Activated CD8-positive, alpha-beta memory T cell treated with anti-CD3 and anti-CD28 coated beads, Interleukin-2, amount 10 ng/mL, durations not matched to agents 7 days and 5 days (primary cell): ENCODE measurements at places on chromosomes 6 and 20.

- peaks cover 38% of the 10 kb centered on the region for H3K27me3 ChIP-seq
- no peak overlapping the region for H3K27ac ChIP-seq
- no peaks in the 10 kb centered on the region for H3K36me3 ChIP-seq
- no peaks in the 10 kb centered on the region for H3K4me1 ChIP-seq
- DNase-seq = no peak
Measured at GRCh38 chr6:108083349-108083748, 8.8 kb upstream of the OSTM1 start.

DNA sequence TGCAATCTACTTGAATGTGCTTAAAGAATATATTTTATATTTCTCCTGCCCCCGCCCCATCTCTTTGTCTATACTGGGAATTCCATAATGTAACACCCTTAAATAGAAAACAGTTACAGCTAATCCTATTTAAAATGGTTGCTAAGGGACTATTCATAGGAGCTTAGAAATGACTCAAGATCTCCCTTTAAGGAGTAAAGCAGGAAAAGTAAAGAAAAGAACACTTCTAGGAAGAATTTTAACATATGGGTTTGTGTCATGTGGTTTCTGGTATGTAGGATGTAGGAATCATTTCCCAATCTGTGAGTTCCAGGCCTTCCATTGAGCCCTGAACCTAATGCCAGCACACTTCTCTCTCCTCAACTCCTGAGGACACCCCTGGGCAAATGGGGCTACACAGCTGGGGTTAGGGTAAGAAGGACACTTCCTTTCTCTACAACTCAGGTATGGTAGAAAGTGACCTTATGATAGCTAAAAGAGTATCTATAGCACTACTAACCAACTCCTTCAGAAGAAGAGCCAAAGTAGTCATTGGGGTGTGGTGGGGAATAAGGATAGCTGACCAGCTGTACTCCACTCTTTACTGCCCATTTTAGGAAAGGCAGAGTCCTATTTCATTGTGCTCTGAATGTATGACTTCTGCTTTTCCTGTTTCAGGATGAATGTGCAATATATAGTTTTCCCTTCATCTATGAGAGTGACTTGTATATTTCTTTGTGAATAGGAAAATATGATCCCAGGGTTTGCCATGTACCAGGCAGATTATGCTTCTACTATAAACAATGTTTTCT is 27.3 kb downstream of the RIMS1 start:
- no peak for DNase-seq
- no peaks in the 10 kb centered on the region for H3K27me3 ChIP-seq
- no peaks in the 10 kb centered on the region for H3K36me3 ChIP-seq
- no peak overlapping the region for H3K27ac ChIP-seq
- H3K4me1 ChIP-seq = no peaks in the 10 kb centered on the region

DNA sequence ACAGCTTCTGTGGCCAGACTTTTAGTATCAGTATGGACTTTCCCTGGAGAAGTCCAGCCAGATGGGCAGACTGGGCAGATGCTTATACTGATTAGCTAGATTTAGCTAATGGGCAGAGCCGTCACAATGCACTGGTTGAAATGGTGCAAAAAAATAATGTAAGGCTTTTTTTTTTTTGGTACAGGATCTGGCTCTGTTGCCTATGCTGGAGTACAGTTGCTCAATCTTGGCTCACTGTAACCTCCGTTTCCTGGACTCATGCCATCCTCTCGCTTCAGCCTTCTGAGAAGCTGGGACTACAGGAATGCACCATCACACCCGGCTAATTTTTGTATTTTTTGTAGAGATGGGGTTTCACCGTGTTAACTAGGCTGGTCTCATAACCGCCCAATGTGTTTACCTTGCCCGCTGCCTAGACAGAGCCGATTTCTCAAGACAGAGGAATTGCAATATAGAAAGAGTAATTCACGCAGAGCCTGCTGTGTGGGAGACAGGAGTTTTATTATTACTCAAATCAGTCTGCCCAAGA is 16.4 kb upstream of the KIFC1 start:
- H3K27me3 ChIP-seq = no peaks in the 10 kb centered on the region
- no peak overlapping the region for H3K4me3 ChIP-seq
- H3K4me1 ChIP-seq = peaks cover 26% of the 10 kb centered on the region
- no peaks in the 10 kb centered on the region for H3K36me3 ChIP-seq
- no peak for DNase-seq

DNA sequence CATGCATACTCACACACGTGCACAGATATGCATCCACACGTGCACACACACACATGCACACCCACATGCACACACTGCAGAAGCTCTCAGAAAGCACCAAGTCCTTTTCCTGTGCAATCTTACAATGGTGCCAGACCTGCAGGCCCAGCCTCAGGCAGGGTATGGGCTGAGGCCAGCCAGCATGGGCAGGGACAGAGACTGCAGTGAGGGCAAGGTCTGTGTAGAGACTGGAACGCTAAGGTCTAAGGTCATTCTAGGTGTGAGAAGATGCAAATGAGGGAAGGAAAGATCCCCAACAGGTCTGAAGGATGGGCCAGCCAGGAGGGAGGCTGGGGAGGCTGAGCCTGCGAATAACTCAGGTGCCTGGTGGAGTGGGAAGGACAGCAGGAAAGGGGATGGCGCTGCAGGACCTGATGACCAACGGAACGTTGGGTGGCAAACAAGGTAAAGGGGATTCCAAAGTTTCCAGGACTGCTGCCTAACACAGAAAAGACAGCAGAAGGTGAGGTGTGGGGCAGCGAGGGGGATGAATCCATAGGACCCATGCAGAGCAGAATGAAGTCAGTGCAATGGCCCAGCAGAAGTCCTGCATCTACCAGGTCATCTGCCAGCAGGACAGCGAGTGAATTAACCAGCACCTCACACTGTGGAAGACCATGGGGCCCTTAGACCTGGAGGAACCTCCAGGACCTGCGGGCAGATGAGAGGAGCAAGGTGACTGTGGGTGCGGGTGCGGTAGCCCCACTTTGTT is 67.0 kb downstream of the ABHD12 start:
- no peaks in the 10 kb centered on the region for H3K27me3 ChIP-seq
- DNase-seq = no peak
- H3K36me3 ChIP-seq = peaks cover 2% of the 10 kb centered on the region
- no peak overlapping the region for H3K4me3 ChIP-seq
- H3K27ac ChIP-seq = no peak overlapping the region

GRCh38 chr6:87908978-87909811 is 138.4 kb upstream of the SPACA1 start:
- H3K27me3 ChIP-seq = peaks cover 66% of the 10 kb centered on the region
- peaks cover 5% of the 10 kb centered on the region for H3K36me3 ChIP-seq
- DNase-seq = no peak
- peaks cover 28% of the 10 kb centered on the region for H3K4me1 ChIP-seq

GRCh38 chr6:139522511-139523220 is 148.2 kb upstream of the CITED2 start:
- H3K4me3 ChIP-seq = no peak overlapping the region
- H3K4me1 ChIP-seq = peaks cover 4% of the 10 kb centered on the region
- H3K36me3 ChIP-seq = peaks cover 6% of the 10 kb centered on the region
- DNase-seq = no peak
- no peaks in the 10 kb centered on the region for H3K27me3 ChIP-seq
- no peak overlapping the region for H3K27ac ChIP-seq

GRCh38 chr6:158042245-158042798 is 60.7 kb downstream of the SYNJ2 start:
- H3K27ac ChIP-seq = no peak overlapping the region
- H3K4me3 ChIP-seq = no peak overlapping the region
- peaks cover 62% of the 10 kb centered on the region for H3K4me1 ChIP-seq
- H3K27me3 ChIP-seq = no peaks in the 10 kb centered on the region
- peaks cover 34% of the 10 kb centered on the region for H3K36me3 ChIP-seq

- DNase-seq = no peak
- peaks cover 76% of the 10 kb centered on the region for H3K27me3 ChIP-seq
- no peak overlapping the region for H3K4me3 ChIP-seq
- H3K4me1 ChIP-seq = peaks cover 17% of the 10 kb centered on the region
Measured at GRCh38 chr6:150150458-150150820, 7.6 kb downstream of the PPP1R14C start.

GRCh38 chr6:37109714-37110499 is 60.0 kb upstream of the PIM1 start:
- peaks cover 55% of the 10 kb centered on the region for H3K4me1 ChIP-seq
- H3K27me3 ChIP-seq = no peaks in the 10 kb centered on the region
- no peak for DNase-seq
- H3K27ac ChIP-seq = peak overlapping the region; percentile 81
- H3K4me3 ChIP-seq = peak overlapping the region; percentile 34
- H3K36me3 ChIP-seq = peaks cover 3% of the 10 kb centered on the region

DNA sequence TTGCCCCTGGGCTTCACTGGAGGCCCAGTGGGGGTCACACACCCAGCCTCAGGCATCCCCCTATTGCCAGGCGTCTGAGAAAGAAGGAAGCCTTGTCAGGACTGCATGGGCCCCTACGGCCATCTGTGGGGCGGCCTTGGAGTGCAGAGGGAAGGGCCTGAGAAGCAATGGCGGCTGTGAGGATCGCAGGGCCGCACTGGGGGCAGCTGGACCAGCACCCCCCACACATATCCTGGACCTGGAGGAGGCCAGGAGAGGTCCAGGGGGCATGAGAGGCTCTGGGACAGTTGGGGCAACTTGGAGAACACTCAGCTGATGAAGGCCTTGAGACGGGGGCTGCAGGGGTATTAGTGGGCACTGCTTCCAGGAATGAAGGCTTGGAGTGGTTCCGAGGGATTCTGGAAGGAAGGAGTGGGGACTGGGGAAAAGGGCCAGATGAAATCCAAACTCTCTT is 16.5 kb downstream of the MDFI start:
- no peak for DNase-seq
- H3K27ac ChIP-seq = no peak overlapping the region
- no peaks in the 10 kb centered on the region for H3K4me1 ChIP-seq
- peaks cover 16% of the 10 kb centered on the region for H3K27me3 ChIP-seq
- H3K36me3 ChIP-seq = no peaks in the 10 kb centered on the region
- no peak overlapping the region for H3K4me3 ChIP-seq

DNA sequence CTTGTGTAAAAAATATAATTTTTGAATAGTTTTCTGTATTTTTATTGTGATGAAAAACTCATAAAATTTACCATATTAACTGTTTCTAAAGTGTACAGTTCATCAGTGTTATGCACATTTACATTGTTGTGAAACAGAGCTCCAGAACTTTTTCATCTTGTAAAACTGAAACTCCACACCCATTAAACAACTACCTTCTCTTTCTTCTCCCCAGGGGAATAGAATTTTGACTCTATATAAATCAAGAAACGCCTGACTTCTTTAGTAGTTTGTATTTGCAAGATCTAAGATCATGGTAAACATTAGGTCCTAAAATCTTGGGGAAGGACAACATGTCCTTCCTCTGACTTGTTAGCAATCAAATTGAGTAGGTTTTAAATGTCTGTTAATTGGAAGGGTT is 9.1 kb downstream of the ANKRD66 start:
- H3K27ac ChIP-seq = no peak overlapping the region
- no peaks in the 10 kb centered on the region for H3K27me3 ChIP-seq
- no peaks in the 10 kb centered on the region for H3K4me1 ChIP-seq
- H3K36me3 ChIP-seq = no peaks in the 10 kb centered on the region
- DNase-seq = no peak
- H3K4me3 ChIP-seq = no peak overlapping the region

- H3K4me1 ChIP-seq = no peaks in the 10 kb centered on the region
- no peaks in the 10 kb centered on the region for H3K36me3 ChIP-seq
- H3K27ac ChIP-seq = no peak overlapping the region
- H3K27me3 ChIP-seq = no peaks in the 10 kb centered on the region
Measured at GRCh38 chr6:81465859-81466258, 286.6 kb downstream of the TENT5A start.

- H3K36me3 ChIP-seq = no peaks in the 10 kb centered on the region
- H3K4me1 ChIP-seq = no peaks in the 10 kb centered on the region
- no peaks in the 10 kb centered on the region for H3K27me3 ChIP-seq
- DNase-seq = no peak
- H3K4me3 ChIP-seq = no peak overlapping the region
Measured at GRCh38 chr6:64589961-64590360, 954.4 kb downstream of the PHF3 start.

GRCh38 chr6:36139991-36140710 is 9.8 kb downstream of the MAPK13 start:
- H3K4me3 ChIP-seq = no peak overlapping the region
- H3K36me3 ChIP-seq = peaks cover 19% of the 10 kb centered on the region
- no peak for DNase-seq
- H3K4me1 ChIP-seq = peaks cover 26% of the 10 kb centered on the region
- H3K27ac ChIP-seq = peak overlapping the region; percentile 39

DNA sequence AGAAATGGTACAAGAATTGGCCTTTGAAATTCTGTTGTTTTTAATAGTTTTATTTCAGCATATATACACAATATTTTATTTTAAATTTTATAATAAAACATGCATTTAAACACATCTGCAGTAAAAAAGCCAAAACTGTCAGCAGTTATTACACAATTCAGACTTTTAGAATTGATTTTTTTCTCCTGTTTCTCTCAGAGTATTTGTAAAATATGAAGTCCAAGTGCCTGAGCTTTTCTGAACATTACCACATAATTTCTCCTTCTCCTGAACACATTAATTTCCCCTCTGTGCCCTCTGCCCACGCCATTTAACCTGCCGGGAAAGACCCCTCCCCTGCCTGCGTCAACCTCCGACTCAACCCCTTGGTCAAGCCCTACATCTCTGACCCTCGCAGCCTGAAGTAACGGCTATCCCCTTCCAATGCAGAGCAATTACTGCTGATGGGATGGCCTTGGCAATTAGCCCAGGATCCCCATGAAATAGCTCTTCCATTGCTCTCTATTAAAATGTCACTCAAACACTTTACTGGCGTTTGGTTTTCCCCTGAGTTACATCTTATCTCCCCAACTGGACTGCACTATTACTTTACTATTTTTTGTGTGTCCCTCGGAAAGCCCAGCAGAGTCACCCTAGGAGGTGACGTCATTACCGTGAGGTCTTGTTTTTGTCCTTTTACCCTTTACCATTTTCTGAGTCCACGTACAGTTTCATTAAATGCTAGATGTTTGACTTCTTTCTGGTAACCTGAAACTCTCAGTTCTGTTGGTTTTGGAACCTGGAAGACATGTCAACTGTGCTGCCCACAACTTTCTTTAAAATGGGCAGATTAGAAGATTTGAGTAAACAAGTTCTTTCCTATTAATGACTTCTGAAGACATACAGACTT is 146.7 kb upstream of the TAB2 start:
- no peaks in the 10 kb centered on the region for H3K27me3 ChIP-seq
- DNase-seq = no peak
- H3K36me3 ChIP-seq = peaks cover 30% of the 10 kb centered on the region
- no peak overlapping the region for H3K4me3 ChIP-seq

- peaks cover 24% of the 10 kb centered on the region for H3K36me3 ChIP-seq
- no peak overlapping the region for H3K4me3 ChIP-seq
- no peaks in the 10 kb centered on the region for H3K27me3 ChIP-seq
- no peak for DNase-seq
- no peak overlapping the region for H3K27ac ChIP-seq
Measured at GRCh38 chr6:34688956-34689355, 7.6 kb downstream of the ILRUN start.

DNA sequence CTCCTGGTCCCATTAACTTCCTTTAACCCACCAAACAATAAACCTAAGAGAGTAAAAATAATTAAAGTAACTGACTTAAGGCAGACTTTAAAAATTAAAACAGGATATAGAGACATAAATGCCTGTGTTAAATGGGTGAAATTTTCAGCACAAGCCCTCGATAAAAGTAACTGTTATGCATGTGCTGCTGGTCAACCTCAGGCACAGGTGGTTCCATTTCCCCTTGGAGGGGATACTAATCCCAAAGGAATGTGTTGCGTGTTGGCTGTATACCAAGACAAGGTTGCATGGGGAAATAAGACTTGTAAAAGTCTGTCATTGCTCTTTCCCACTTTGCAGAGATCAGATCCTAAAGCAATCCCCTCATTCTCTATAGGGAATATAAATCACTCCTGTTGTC is 25.8 kb downstream of the HLA-A start:
- no peak overlapping the region for H3K4me3 ChIP-seq
- peaks cover 2% of the 10 kb centered on the region for H3K36me3 ChIP-seq
- peaks cover 7% of the 10 kb centered on the region for H3K27me3 ChIP-seq
- no peak overlapping the region for H3K27ac ChIP-seq
- peaks cover 53% of the 10 kb centered on the region for H3K4me1 ChIP-seq
- DNase-seq = no peak
